Cerebellar nuclear complex (tissue), 1 donor: ENCODE measurements at places on chromosomes 11 and 22.

DNA sequence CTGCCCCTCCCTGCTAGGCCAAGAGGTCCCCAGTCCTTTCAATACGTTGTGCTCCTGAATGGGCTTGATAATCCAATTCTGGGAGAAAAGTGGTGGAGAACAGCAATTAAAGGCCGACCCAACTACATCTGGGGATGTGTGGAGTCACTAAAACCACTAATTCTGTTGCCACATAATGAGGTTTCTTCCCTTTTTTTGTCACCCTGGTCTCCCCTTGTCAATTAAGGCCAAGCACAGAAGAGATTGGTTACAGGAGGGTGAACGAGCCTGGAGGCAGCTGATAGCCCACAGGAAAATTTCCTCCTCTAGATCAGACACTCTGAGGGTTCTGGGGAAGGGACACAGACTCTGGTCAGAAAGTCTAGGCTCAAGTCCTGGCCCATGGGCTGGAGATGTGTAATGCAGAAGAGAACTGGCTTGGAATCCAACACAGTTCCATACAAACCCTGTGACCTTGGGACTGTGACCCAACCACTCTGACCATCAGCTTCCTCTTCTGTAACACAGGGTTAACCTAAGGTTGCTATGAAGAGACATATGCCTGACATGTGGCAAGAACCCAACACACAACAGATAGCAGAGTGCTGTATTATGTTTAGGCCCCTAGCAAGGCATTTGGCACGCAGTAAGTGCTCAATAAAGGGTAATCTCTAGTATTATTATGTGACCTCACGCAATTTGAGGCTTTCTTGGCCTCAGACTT is 146.4 kb downstream of the CHST1 start:
- no peak for DNase-seq

- no peak for DNase-seq
These were observed 7.8 kb downstream of the PIM3 start for GRCh38 chr22:49968313-49968830.

DNA sequence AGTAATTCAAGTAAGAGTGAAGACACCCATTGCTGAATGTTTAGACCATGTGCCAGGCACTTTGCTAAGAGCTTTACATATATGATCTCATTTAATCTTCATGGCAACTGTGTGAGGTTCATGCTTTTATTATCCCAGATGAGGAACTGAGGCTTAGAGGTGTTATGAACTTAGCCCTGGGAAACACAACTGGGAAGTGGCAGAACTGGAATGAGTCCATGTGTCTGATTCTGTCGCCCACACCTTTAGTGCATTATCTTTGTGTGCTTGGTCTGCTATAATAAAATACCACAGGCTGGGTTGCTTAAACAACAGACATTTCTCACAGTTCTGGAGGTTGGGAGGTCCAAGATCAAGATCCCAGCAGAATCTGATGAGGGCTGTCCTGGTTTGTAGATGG is 108.7 kb upstream of the PLET1 start:
- DNase-seq = no peak

GRCh38 chr11:125262830-125263218 is 98.3 kb downstream of the PKNOX2 start:
- no peak for DNase-seq

- no peak for DNase-seq
These were observed 126.4 kb upstream of the E2F8 start for GRCh38 chr11:19366992-19367709.

DNA sequence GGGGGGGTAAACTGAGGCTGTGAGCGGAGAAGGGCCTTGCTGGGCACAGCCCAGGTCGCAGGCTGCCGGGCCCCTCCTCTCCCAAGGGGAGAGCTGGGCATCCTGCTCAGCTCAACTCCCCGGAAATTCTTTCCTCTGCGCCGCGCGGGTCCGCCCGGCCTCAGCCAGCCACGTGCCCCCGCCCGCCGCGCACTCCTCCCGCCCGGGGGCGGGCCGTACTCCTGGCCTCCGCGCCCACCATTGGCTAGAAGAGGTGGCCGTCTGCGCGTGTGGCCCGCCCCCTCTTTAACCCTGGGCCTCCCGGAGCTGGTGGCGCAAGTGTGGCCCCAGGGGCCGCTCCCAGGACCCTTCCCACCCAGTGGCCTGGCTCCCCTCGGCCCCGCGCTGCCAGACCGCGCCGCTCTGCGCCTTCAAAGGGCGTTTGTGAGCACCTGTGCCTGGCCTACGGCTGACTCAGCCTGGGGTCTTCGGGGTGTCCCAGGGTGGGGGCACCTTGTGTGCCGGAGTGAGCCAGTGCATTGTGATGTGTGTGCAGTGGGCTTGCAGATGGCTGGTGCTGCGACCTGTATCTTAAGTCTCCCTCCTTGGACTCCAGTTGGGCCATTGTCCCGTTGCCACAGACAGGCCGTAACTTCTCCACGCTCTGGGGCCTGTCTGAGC is 2.0 kb downstream of the MRGPRF start:
- DNase-seq = no peak

DNA sequence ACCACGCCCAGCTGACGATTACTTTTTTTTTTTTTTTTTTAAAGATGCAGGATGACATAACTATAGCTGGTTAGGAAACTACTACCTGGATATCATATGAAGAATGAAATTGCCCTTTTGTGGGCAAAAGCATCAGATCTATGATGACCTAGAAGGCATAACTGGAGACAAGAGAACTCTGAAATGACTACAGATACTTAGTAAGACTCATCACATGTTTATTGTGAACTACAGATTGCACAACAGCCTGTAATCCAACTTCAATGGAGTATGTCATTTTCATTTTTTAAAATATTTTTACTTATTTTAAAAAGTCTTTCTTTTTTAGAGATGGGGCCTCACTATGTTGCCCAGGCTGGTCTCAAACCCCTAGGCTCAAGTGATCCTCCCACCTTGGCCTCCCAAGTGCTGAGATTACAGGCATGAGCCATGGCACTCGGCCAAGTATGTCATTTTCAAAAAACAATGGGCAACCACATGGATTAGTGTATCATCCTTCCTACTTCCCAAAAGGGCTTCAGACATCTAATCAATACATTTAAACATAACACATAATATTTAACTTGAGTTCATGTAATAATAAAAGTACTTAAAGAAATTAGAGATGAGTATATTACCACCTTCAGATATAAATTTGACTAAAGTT is 3.3 kb downstream of the MTMR2 start:
- DNase-seq = no peak

GRCh38 chr11:20980736-20981135 is 311.4 kb downstream of the NELL1 start:
- no peak for DNase-seq

DNA sequence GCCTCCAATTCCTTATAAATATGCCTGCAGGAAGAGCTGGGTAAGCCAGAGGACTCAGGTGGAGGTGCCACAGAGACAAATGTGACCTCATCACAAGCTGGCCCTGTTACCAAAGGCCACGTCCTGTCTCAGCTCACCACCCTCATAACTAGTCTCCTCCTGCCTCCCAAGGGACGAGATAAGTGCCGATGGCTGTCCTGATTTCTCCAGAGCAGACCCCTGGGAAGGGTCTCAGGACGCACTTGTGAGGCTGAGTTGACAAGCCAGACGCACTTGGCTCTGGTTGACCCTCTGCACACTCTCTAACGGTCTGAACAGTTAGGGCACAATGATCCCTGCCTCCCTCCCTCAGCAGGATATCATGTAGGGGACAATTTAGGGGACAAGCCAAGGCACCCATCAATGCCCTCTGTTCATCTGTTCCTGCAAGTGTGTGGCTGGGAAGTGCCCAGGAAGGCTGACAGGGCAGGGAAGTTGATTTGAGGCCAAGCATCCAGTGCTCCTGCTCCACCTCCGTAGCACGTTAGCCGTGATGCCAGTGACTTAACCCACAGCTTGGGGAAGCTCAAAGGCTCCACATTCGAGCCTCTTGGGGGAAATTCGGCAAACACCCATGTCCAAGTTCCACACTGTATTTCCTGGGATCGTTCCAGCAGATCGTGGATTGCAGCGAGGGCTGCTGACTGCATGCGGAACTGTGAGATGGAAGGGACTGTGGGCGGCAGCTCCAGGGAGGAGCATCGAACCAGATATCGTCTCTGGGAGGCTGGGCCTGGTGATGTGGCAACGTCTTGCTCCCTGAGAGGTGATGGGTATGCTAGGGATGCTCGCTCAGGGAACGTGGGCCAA is 2.8 kb downstream of the SMIM38 start:
- no peak for DNase-seq

DNA sequence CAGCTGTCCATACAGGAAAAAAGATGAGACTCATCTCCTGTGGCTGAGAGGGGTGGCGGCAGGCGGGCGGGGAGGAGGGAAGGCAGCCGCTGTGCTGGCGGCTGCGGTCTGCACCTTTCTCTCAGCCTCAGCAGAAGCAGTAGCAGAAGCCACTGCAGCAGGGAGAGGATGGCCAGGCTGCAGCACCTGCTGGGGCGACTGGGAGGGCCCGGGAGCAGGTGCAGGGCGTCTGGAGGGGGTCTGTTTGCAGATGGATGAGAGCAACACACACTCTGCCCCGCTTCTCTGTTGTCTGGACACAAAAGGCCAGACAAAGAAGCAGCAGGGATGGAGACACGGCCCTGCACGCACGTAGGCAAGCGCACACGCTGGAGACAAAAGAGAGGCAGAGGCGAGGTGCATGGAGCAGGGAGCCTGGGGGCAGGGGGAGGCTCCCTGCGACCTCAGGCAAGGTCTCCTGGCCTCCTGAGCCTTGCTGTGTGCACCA is 9.3 kb upstream of the MIAT start:
- DNase-seq = no peak

DNA sequence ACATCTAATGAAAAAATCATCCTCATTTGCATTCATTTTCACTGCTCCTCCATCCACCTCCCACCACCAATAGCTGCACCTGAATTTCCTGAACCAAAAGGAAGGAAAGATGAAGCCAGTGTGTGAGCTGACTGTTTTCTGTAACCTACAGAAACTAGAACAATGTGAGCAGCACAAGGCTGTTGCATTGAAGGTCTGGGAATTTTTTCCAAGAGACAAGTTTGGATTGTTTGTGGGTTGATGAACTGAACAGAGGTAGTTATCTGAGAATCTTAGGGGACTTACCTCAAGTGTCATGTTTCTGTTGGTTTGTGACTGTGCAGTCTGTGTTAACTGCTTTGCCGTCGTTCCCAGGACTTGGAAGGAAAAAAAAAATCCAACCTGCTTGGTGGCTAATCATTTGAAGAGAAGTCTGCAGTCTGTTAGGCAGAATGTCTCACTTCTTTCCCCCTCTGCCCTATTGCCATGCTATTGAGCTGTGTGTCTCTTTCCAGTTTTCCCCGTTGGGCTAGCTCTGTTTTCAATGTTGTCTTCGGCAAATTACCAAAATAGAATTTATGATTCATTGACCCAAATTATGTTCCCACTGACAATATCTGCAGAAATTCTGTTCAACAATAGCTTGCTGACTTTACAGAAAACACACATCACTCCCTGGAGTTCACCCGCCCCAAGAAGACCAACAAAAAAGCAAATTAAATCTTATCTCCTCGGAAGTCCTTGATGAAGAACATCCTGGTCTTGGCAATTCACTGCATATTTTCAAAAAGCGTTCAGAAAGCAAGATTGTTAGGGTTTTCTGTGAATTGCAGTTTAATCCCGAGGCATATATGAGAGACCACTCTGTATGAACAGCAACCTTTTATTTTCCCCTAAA is 76.0 kb downstream of the SC5D start:
- DNase-seq = no peak

GRCh38 chr22:28788601-28789000 is 11.8 kb downstream of the XBP1 start:
- no peak for DNase-seq

- no peak for DNase-seq
These were observed 746 bp upstream of the CALCB start for GRCh38 chr11:15072551-15073143.

DNA sequence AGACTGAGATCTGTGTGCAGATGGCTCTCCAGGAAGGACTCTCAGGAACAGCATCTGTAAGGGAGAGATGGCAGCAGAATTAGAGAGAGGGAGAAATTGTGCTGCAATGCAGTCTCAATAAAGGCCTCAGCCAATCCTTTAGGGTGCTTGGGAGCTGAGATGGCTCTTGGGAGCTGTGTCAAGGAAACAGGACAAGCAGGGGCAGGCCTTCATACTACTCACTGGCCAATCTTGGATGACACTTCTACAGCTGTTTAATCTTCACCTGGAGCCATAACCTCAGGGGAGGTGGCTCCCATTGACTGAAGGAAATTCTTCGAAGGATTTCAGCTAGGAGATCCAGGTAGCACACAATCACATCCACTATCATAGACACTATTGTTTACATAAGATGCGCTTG is 10.0 kb downstream of the OR5B21 start:
- no peak for DNase-seq
